ENCODE measurements at places on chromosomes 1 and 21.

DNA sequence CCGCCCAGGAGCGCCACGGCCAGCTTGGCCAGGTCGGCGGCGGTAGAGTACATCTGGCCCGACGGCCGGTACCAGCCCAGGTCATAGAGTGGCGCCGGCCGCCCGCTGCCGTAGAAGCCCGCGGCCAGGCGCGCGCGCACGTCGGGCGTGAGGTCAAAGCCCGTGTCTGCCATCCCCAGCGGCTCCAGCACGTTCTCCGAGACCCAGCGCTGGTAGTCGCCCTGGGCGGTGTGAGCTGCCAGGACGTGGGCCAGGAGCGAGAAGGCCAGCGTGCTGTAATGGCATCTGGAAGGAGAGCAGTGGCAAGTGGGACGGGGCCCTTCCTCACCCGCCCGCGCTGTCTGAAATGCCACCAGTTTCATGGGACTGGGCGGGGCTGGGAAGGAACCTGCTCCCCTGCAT is 18.9 kb downstream of the LACTBL1 start:
- DNase-seq: no peak

DNA sequence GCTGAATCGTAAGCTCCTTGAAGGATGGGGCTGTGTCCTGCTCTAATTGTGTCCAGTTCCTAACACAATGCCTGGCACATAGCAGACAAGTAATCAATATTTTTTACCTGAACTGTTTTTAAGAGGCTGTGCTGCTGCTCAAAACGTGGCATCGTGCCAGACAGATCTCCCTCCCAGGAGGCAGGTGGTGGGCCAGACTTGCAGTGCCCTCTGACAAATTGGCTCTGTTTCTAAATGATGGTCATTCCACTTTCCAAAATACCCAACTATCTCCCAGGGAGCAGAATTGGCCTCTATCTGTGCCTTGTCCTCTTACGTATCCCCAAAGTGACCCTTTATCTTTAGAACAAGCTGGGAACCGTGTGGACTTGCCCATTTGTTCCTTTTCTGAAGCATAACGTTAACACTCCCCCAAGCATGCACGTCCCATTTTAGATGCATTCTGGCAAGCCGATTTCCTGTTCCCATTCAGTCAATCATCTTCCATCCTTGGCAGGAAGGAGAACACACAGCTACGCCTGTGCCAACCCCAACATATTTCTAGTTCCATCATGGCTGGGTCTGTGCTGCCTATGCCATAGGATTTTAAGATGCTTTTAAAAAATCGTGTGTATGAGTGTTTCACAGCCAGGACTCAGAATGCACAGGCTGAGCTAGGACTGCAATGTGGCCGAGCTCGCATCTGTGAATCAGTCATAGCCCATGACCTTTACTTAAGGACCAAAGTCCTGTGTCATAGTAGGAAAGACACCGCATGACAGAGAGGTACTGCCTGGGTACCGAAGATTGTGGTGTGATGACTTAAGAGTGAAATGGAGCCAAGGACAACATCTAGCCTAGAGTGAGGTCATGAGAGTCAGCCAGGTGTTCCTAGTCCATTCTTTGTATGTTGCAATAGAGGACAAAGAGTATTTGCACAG is 408.6 kb downstream of the PRDM2 start:
- no peak for DNase-seq

GRCh38 chr1:174197547-174197946 is 38.2 kb downstream of the RABGAP1L start:
- DNase-seq: no peak

GRCh38 chr1:119209596-119210295 is 69.3 kb upstream of the WARS2 start:
- no peak for DNase-seq

DNA sequence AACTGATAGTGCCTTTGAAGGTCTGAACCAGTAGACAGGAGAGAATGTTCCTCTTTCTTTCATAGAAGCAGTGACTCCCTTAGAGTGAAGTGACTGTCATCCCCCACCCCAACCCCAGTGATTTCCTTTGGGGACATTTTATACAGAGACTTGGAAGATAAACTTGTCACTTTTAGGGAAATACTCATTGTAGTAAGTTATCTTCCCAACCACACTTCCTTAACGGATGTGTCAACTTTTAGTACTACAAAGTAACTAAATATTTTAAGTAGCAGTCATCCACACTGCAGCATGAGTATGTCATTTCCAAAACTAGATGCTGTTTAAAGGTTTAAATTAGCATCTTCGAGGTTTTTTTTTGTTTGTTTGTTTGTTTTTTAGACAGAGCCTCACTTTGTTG is 13.7 kb downstream of the LRRC8B start:
- DNase-seq: no peak

- DNase-seq: no peak
Observed at GRCh38 chr1:209755926-209756614, at the start of gene TRAF3IP3. TRAF3IP3 (plus strand) TSS chr1:209756053; CDS start chr1:209760040, 3,987 bp downstream.

DNA sequence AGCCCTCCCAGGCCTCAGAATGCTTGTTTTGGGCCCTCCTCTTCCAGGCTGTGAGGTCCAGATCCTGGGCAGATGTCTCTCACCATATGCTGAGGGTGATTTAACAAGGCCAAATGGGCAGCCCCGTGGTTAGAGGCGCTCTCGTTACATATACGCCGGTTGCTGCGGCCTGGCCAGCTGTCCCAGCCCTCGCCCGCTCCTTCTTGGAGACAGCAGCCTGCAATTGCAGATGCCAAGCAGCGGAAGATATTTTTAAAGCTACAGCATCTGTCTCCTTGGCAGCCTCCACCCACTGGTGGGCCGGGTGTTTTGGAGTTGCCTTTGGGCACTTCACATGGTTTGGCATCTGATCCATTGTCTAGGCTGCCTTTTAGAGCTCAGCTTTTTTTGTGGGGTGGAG is 178.8 kb upstream of the NFIA start:
- DNase-seq: no peak

DNA sequence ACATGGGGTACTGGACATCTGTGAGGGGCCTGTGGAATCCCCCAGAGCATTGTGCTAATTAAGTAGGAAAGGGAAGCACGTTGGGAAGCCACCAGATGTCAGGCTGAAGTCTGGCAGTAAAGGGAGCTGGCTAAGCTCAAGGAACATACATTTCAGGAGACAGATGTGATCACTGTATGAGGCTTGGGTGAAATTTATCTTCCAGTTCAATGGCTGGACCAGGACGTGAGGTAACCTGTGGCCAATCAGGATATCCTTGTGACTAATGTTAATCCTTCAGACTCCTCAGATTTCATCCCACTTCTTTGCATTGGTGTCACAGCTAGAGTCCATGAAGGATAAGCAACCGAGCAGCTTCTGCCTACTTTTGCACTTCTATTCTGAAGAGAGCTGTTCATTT is 110.2 kb upstream of the APP start:
- no peak for DNase-seq

DNA sequence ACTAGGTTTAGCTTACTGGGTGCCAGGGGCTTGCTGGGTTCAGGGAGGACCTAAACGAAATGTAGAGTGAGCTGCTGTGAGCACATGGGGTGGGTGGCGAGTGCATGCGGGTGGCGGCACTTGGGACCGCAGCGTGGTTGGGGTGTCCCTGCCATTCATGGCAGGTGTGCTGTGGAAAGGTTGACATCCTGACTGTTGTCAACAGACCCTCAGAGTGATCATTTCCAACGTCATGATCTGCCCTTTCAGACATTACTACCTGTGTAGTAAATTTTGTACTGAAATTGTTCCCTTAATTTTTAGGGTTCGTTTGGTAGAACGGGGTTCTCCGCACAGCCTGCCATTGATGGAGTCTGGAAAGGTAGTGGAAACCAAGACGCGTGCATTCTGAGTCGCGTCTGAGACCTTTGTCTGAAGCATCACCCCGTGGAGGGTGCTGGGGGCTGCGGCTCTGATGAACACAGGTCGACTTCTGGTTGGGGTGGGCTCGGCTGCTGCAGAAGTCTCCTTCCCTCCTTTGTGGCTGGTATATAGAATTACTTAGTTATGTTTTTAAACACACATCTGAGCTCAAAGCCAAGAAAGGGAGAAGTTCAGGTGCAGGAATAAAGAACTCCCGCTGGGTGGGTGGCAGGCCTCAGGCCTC is 43.3 kb downstream of the S100B start:
- DNase-seq: no peak

DNA sequence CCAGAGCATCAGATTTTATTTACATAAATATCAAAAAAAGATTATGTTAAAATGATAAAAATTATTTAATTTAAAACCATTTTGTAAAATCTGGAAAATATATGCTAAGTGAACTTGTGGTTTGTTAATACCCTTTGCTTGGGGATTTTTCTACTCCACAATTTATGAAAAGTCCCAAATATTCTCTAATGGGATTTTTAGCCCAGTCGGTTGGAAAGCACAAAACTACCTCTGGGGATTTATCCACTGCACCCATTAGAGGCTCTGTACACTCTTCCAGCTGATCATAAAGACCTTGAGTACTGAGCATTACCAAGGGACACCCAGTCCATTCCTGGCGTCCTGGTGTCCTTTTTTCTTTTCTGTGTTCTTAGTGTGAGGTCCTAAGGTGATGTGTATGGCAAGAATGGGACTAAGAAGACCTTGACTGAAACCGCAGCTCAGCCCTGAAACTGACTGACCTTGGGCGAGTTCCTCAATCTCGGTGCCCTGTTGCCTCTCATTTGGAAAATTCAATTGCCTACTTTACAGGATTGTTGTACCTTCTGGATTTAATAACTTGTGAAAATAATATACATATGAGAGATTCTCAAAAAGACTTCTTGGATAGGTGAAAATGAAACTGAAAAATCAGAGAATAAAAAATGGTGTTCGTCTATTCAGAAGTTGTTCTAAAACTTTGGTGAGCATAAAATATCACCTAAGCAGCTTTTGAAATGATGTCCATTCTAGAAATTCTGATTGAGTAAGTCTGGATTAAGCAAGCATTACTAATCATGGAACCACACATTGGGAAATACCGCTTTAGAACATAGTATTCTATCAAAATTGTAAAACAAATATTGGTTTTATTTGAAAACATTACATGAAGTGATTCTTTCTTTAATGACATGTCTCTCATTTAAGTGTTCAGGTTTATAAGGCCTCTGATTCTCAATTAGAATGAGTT is 21.5 kb upstream of the SAMSN1 start:
- DNase-seq: no peak

DNA sequence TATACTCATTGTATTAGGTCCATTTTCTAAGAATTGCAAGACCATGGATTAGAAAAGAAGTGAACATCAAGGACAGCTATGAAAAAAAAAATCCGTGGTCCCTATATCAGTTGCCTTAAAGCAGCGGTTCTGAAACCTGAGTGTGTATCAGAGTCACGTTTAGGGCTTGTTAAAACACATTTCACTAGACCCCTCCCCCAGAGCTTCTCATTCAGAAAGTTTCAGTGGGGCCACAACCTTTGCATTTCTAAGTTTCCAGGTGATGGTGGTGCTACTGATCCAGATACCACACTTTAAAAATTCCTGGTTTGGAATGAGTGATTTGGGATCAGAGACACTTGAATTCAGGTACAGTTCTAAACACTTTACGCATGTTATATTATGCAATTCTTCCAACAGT is 96.1 kb upstream of the PRMT6 start:
- no peak for DNase-seq

GRCh38 chr1:246166841-246167240 is 340.2 kb downstream of the SMYD3 start:
- no peak for DNase-seq

DNA sequence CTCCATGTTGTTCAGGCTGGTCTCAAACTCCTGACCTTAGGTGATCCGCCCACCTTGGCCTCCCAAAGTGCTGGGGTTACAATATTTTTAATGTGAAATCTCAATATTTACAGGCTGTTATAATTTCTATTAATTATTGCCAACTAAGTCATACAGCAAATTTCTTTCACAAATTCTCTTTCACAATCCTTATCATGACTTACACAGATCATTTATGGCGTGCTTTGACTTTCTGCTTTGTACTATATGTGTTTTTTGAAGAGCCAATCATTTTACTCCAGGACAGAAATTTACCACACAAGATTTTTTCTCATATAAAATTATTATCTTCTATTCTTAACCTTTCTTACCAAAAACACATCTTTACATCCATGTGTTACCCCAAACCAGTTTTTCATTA is 1729.9 kb downstream of the NCAM2 start:
- DNase-seq: no peak

DNA sequence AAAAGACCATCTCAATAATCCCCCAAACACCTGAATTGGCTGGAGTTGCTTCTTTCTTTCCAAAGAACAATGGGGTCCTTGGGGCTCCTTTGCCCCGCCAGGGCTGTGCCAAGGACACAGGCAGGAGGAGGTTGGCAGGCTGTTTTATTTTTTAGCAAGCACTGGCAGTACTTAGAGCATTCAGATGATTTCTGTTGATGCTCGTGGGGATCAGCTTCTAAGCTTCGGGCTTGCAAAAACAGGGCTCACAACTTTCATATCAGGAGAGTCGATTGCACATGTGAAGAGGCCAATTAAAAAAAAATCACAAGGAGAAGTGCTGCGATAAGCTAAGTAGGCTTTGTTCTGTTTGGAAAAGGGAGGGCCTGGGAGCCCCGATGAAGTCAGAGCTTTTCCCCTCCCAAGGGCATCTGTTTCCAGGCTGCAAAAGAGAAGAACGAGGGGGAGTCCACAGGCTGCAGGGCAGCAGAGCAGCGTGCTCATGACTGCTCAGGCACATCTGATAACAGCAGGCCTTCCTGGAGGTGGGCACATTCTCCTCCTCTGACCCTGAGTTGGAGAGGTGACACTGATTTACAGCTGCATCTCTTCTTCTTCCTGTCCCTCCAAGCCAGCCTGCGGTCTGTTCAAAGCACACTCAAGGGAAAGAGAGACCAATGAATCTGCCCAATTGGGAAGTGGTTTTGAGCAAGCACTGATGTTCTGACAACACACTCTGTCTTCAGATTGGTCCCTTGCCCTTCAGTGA is 27.3 kb upstream of the BCAR3 start:
- DNase-seq: no peak

DNA sequence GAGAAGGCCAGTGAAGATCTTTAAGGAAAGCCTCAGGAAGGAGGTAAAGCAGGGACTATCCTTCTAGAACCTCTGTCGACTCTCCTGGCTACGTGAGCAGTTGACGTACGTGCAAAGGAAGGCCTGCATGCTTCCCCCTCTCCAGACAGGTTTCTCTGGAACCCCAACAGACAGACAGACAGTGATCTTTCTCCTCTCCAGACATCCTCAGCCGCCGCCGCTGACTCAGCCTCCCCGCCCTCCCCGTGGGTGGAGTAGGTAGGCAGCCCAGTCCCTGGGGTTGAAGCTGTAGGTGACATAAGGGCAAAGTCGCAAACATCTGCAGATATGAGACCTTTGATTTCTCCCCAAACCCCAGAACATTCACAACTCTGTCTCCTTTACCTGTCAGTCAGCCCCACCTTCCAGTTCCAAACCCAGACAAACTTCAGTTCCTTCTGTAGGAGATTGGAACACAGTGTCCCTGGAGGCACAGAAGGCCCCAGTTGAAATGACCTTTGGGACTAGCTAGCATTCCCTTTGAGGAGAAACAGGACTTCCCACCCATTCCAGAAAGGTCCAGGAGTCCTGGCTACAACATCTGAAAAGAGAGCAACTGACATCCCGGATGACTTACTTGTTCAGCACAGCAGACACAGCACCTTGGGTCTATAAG is 146.0 kb upstream of the JUN start:
- no peak for DNase-seq

- no peak for DNase-seq
Observed at GRCh38 chr1:50420689-50421365, 2.4 kb downstream of the DMRTA2 start.

All from BJ (cell line).